Caki2 (cell line): ENCODE measurements at places on chromosomes 1 and 21. TPM values are rescaled to one million over a fixed set of nuclear protein-coding genes. Genes with fewer than 3 reads are reported as not detected.

Gene POU2F1
- 2.2 and 3.7 TPM in 2 replicates for total RNA-seq

Gene LCE3D
- total RNA-seq, result not detected in 2 replicates

Gene SPRR3
- total RNA-seq, result not detected in 2 replicates

Gene PTPRF
- 74.1 and 105 TPM in 2 replicates for total RNA-seq

Gene PANK4
- 21.1 and 34.6 TPM in 2 replicates for total RNA-seq

Gene KRTAP21-2
- total RNA-seq, result not detected in 2 replicates

Gene SLC9A1
- 2.9 and 4.3 TPM in 2 replicates for total RNA-seq

Gene TFF3
- not detected in 2 replicates for total RNA-seq

Gene ZNF683
- total RNA-seq, result not detected in 2 replicates

Gene PLA2G2F
- not detected in 2 replicates for total RNA-seq

Gene CTNNBIP1
- total RNA-seq, result 18.0 and 20.8 TPM in 2 replicates

Gene ST6GALNAC5
- not detected in 2 replicates for total RNA-seq

Gene CACNA1S
- not detected in 2 replicates for total RNA-seq

Gene DCST1
- total RNA-seq, result not detected in 2 replicates

Gene HPDL
- total RNA-seq, result 0.49 and 1.1 TPM in 2 replicates

Gene INPP5B
- total RNA-seq, result 13.0 and 21.0 TPM in 2 replicates

Gene ATP5PF
- total RNA-seq, result 67.9 and 91.3 TPM in 2 replicates

Gene PTCH2
- not detected in 2 replicates for total RNA-seq

Gene TMIGD3
- total RNA-seq, result not detected in 2 replicates

Gene SPOCD1
- 0.93 and 4.4 TPM in 2 replicates for total RNA-seq

Gene SELP
- total RNA-seq, result not detected in 2 replicates

Gene MTMR11
- 12.9 and 13.8 TPM in 2 replicates for total RNA-seq

Gene CYP4X1
- not detected in 2 replicates for total RNA-seq

Gene MYBPHL
- total RNA-seq, result not detected in 2 replicates

Gene HSPA6
- total RNA-seq, result 0.09 and 0.61 TPM in 2 replicates

Gene CCDC17
- total RNA-seq, result 0.10 TPM in 1 of 2 replicates, not detected in the other

Gene RAB3B
- 1.5 and 2.4 TPM in 2 replicates for total RNA-seq

Gene COL18A1
- total RNA-seq, result 809 and 838 TPM in 2 replicates

Gene WLS
- total RNA-seq, result 3.2 TPM in 1 of 2 replicates, not detected in the other

Gene HAO2
- not detected in 2 replicates for total RNA-seq

Gene PLEKHN1
- total RNA-seq, result 0.17 and 2.3 TPM in 2 replicates

Gene KRTAP7-1
- not detected in 2 replicates for total RNA-seq

Gene PAPPA2
- 0.67 TPM in 1 of 2 replicates, not detected in the other for total RNA-seq

Gene MCOLN2
- total RNA-seq, result 3.1 TPM in 1 of 2 replicates, not detected in the other

Gene PDE4B
- not detected in 2 replicates for total RNA-seq

Gene SAMSN1
- not detected in 2 replicates for total RNA-seq

Gene PCSK9
- total RNA-seq, result not detected in 2 replicates

Gene LCK
- not detected in 2 replicates for total RNA-seq

Gene BTBD8
- total RNA-seq, result 0.43 and 3.6 TPM in 2 replicates

Gene CFHR5
- total RNA-seq, result not detected in 2 replicates

Gene SH3BGR
- 3.6 and 7.8 TPM in 2 replicates for total RNA-seq

Gene SHISAL2A
- not detected in 2 replicates for total RNA-seq

Gene COL11A1
- 1.0 TPM in 1 of 2 replicates, not detected in the other for total RNA-seq

Gene DMBX1
- total RNA-seq, result not detected in 2 replicates
